B cell (primary cell): ENCODE measurements at places on chromosomes 7 and 10. TPM values are rescaled to one million over a fixed set of nuclear protein-coding genes. Genes with fewer than 3 reads are reported as not detected.
A peak's percentile ranks its signal among the peaks of the same experiment; 100 is the strongest.

DNA sequence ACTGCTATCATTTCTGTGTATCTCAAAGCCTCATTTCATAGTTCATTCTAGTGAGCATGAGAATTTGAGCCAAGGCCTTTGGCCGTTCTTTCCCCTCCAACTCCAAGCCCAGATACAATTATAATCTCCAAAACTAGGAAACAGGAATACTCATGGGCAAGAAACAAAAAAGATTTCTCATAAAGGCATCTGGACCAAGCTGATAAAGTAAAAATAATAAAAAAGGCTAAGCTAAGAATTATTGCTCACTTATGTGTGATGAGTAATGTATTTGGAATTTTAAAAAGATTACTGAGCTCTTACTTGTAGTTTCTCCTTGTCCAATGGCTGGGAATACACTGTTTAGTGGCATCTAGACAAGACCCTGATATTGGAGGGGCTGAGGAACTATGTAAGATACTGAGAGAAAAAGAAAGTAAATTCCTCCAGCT, 196.4 kb upstream of the POM121L12 start:
- no peak for DNase-seq
- H3K36me3 ChIP-seq: no peaks in the 10 kb centered on the region
- H3K27me3 ChIP-seq: no peaks in the 10 kb centered on the region
- H3K4me3 ChIP-seq: no peak overlapping the region
- no peaks in the 10 kb centered on the region for H3K4me1 ChIP-seq

- no peak overlapping the region for H3K4me3 ChIP-seq
- H3K27me3 ChIP-seq: no peaks in the 10 kb centered on the region
- no peaks in the 10 kb centered on the region for H3K4me1 ChIP-seq
- no peak for DNase-seq
- H3K27ac ChIP-seq: no peak overlapping the region
Measured at GRCh38 chr7:46175221-46175620, 254.1 kb upstream of the IGFBP3 start.

GRCh38 chr10:132514821-132515520, 22.6 kb upstream of the INPP5A start:
- peak overlapping the region; percentile 76 for H3K27ac ChIP-seq
- H3K4me1 ChIP-seq: peaks cover 31% of the 10 kb centered on the region
- DNase-seq: peak; percentile 66
- H3K27me3 ChIP-seq: peaks cover 4% of the 10 kb centered on the region
- no peaks in the 10 kb centered on the region for H3K36me3 ChIP-seq

Gene NCF1
- polyA plus RNA-seq: 643 and 725 TPM in 2 replicates

GRCh38 chr7:101243646-101244374, 1.1 kb downstream of the FIS1 start:
- peak overlapping the region; percentile 91 for H3K27ac ChIP-seq
- H3K27me3 ChIP-seq: no peaks in the 10 kb centered on the region
- H3K4me1 ChIP-seq: peaks cover 13% of the 10 kb centered on the region
- H3K36me3 ChIP-seq: no peaks in the 10 kb centered on the region
- no peak for DNase-seq

DNA sequence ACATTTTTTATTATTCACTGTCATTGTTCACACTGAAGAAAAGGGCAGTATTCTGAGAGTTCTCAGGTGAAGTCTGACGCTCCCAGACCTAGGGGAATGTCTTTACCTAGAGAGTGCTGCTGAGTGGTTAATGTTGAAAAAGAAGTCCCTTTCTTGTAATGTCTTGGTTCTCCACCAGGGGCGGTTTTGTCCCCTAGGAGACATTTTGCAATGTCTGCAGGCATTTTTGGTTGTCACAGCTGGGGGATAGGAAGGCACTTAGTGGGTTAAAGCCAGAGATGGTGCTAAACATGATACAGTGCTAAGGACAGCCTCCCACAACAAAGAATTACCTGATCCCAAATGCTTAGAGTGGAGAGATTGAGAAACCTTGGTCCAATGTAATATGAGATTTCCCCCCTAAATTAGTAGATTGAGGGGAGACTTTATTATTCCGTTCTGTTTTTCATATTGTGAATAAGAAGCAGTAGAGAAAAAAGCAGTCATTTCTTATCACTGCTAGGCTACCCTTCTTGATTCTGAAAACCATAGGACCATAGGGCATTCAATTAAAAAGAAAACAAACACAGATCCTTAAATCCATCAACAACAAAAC, 13.1 kb downstream of the UMAD1 start:
- H3K27ac ChIP-seq: no peak overlapping the region
- no peak for DNase-seq
- no peaks in the 10 kb centered on the region for H3K27me3 ChIP-seq
- H3K4me3 ChIP-seq: no peak overlapping the region

DNA sequence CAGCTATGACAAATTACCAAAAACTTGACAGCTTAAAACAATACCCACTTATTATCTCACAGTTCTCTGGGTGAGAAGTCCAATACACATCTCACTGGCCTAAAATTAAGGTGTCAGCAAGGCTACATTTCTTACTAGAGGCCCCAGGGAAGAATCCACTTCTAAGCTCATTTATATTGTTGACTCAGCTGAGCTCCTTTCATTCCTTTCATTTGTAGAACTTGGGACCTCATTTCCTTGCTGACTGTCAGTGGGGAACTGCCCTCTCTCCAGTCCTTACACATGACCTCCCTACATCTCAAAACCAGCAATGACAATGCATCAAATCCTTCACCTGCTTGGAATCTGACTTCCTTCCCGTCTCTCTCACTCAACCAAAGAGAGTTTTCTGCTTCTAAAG, 240.3 kb downstream of the IPMK start:
- no peak overlapping the region for H3K27ac ChIP-seq
- H3K4me3 ChIP-seq: no peak overlapping the region
- H3K36me3 ChIP-seq: no peaks in the 10 kb centered on the region
- H3K27me3 ChIP-seq: no peaks in the 10 kb centered on the region

GRCh38 chr7:50851451-50851850, 68.8 kb upstream of the GRB10 start:
- no peak for DNase-seq
- H3K27me3 ChIP-seq: no peaks in the 10 kb centered on the region
- H3K4me3 ChIP-seq: no peak overlapping the region

DNA sequence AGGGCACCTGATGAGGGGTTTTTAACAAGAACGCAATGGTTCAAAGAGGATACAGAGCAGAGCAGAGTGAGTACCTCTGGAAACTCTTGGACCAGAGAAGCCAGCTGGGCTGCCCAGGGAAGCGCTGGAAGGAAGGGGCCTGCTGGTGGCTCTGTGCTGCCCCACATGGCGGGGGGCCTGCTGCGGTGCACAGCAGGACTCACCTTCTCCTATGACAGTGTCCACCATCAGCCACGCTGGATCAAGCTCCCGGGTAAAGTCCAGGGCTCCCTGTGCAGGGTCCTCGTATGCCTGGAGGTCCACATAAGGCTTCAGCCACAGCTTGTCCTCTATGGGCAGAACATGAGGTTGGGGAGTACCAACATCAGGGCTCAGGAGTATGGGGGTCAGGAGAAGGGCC, 12.5 kb downstream of the EPHA1 start:
- H3K36me3 ChIP-seq: peaks cover 4% of the 10 kb centered on the region
- no peak overlapping the region for H3K4me3 ChIP-seq
- H3K27me3 ChIP-seq: no peaks in the 10 kb centered on the region
- no peaks in the 10 kb centered on the region for H3K4me1 ChIP-seq
- DNase-seq: no peak

Gene SLC16A12
- polyA plus RNA-seq: not detected in 2 replicates

Gene SORCS3
- not detected in 2 replicates for polyA plus RNA-seq

GRCh38 chr7:132551886-132552285, 24.4 kb downstream of the PLXNA4 start:
- H3K4me3 ChIP-seq: no peak overlapping the region
- H3K27me3 ChIP-seq: no peaks in the 10 kb centered on the region
- no peak for DNase-seq
- no peak overlapping the region for H3K27ac ChIP-seq

DNA sequence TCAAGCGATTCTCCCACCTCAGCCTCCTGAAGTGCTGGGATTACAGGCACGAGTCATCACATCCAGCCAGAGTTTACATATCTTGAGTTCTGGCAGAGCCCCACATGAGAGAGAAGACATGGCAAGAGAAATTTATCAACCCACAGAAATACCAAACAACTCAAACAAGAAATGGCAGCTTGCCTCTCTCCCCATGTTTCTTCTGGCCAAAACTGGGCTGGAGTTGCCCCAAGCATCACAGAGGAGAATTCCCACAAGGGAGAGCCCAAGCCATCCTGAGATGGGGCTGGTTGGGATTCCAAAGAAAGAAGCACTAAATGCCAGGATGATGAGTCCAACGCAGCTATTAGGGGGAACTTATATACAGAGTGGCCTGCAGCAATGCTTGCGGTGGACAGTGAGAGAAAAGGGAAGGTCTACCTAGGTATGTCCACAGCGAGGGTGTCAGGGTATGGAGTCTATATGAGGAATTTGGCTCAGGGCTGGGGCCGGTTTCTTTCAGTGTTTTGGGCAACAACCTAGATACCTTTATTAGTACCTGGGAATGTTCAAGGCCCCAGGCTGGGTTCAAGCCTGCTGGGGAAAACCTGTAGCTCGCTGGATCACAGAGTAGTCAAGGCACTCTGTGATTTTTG, 14.5 kb upstream of the PAX4 start:
- no peak overlapping the region for H3K4me3 ChIP-seq
- no peak overlapping the region for H3K27ac ChIP-seq
- H3K27me3 ChIP-seq: peaks cover 5% of the 10 kb centered on the region
- H3K36me3 ChIP-seq: no peaks in the 10 kb centered on the region
- DNase-seq: no peak

- H3K27me3 ChIP-seq: no peaks in the 10 kb centered on the region
- H3K27ac ChIP-seq: no peak overlapping the region
- no peak overlapping the region for H3K4me3 ChIP-seq
Measured at GRCh38 chr7:64651632-64652165, 14.2 kb upstream of the ZNF107 start.
